ENCODE measurements at places on chromosomes 2 and 18.
A peak's percentile ranks its signal among the peaks of the same experiment; 100 is the strongest.

DNA sequence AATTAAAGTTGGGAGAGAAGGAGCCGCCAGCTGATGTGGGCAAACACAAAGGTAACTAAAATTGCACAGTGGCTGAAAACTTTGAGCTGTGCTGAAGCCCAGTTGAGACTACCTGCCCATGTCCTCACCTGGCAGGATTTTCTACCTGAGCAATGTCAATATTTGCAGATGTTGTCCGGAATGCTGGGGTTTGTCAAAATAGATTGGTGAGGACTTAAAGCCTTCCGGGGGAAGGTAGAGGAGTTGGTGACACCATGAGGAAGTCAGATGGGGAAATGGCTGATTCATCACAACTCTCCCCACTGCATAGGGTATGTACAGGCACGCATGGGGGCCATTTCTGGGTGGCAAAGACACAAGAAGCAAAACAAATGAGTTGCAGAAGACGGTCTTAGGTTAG is 114.9 kb downstream of the ALK start:
- no peak for DNase-seq

DNA sequence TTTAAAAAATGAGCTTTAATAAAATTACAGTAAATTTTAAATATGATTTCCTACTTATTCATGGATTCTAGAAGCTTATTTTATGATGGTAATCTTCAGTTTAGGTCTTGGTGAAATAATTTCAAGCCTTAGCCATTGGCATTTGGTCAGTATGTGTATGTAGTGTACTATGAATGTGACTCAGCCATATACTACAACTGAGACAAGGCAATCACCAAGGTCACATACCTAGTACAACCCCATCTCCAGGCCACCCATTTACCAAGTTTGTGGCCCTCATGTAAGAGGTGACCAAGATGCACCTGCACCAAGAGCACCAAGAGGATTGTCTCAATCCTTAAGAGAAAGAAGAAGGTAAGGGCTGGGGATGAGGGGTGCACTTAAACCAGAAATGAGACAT is 54.8 kb upstream of the FRZB start:
- no peak for DNase-seq

DNA sequence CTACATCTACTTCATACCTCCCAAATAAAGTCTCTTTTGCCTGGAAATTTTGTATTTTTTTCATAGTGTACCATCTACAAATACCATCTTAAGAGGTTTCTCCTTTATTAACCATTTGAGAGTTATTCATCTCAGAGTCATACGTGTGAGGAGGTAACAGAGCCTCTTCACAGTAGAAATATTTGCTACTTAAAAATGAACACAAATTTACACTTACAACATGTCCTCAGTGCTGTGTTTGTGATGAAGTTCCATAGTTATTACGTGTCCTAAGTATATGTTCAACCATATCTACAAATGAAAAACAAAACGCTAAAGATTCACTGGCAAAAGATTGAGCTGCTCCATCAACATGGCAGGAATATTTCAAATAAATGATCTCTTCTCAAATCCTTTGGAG is 48.5 kb upstream of the HNRNPA3 start:
- no peak for DNase-seq

DNA sequence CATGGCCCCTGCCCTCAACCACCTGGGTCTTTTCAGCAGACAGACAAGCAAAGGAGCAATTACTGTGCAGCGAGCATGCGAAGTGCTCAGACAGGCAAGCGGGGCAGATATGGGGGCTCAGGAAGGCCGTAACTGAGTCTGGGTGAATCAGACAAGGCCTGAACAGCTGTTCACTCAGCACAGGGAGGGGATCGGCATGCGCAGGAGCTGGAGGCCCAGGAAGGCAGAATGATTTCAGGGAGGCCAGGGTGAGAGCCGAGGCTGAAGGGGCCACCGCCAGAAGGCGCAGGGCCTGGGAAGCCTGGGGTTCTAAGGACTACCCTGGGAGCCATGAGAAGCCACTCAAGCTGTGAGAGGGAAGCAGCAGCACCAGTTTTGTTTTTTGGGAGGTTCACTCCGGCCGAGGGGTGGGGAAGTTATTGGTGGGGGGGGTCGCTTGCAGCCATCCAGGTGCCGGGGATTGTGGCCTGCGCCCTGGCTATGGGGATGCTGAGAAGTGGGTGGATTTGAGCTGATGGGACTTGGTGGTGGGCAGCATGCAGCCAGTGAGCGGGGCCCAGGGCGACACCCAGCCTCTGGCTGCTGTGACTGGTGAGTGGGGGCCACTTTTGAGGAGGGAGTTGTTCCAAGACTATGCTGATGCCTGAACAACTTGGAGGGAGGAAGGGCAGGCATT is 132.2 kb downstream of the TSN start:
- DNase-seq = no peak

- DNase-seq = no peak
These were observed 156.9 kb downstream of the PRKCE start for GRCh38 chr2:45808294-45808800.

- DNase-seq = no peak
These were observed 21.7 kb downstream of the TET3 start for GRCh38 chr2:74006459-74006858.

GRCh38 chr18:13494871-13495445 is 231.4 kb downstream of the FAM210A start:
- DNase-seq = no peak

- DNase-seq = no peak
These were observed 35.4 kb downstream of the STAT4 start for GRCh38 chr2:191115391-191115790.

GRCh38 chr2:32715391-32715841 is 87.6 kb downstream of the TTC27 start:
- no peak for DNase-seq

DNA sequence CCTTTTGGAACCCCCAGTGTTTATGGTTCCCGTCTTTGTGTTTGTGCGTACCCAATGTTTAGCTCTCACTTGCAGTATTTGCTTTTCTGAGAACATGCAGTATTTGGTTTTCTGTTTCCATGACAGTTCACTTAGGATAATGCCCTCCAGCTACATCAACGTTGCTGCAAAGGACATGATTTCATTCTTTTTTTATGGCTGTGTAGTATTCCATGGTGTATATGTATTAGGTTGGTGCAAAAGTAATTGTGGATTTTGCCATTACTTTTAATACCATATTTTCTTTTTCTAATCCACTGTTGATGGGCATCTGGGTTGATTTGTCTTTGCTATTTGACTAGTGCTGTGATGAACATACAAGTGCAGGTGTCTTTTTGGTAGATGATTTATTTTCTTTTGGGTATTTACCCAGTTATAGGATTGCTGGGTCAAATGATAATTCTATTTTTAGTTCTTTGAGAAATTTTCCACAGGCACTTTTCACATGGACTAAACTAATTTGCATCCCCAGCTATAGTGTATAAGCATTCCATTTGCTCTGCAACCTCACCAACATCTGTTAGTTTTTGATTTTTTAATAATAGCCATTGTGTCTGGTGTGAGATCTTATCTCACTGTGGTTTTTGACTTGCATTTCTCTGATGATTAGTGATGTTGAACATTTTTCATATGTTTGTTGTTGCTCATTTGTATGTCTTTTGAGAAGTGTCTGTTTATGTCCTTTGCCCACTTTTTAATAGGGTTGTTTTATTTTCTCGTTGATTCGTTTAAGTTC is 63.6 kb downstream of the CERS6 start:
- no peak for DNase-seq

DNA sequence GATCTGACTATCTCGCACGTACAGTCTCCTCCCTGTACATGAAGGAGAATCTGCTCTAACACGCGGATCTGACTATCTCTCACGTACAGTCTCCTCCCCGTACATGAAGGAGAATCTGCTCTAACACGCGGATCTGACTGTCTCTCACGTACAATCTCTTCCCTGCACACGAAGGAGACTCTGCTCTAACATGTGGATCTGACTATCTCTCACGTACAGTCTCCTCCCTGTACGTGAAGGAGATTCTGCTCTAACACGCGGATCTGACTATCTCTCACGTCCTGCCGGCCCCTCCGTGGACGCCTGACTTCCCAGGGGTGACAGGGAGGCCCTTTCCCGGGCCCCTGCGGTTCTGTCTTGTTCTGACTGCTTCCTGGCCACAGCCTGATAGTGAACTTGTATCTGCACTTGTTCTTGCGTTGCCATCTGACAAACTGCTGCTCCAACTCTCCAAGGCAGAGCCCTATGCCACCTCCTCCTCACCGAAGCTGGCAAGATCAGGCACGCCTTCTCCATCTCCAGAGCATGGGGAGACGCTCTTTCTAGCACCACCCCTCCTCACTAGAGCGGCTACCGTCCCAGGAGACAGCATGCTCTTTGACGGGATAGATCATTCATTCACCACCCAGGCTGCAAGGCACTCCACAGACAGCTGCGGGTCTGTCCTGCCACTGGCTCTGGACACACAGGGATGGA is 238.6 kb downstream of the TWIST2 start:
- DNase-seq = no peak

DNA sequence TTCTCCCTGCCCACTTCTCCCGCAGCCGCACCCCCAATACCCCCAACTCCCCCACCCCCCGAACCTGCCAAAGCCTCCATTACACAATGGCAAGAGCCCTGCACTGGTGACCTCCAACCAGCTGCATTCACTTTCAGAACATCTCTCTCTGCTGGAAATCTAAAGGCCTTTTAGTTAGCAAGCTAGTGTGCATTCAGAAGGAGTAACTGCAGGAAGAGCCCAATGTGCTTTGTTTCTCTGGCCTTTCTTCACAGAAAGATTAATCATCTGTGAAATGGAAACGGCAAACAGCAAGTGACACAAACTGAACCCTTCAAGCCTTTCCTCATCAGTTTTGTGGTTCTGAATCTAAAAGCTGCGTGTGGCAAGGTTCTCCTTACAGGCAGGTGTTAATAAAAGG is 124.2 kb downstream of the OLA1 start:
- no peak for DNase-seq

GRCh38 chr2:121197369-121198091 is 87.5 kb downstream of the TFCP2L1 start:
- no peak for DNase-seq

GRCh38 chr2:85134255-85134895 is 1.2 kb downstream of the TCF7L1 start:
- peak; percentile 18 for DNase-seq

DNA sequence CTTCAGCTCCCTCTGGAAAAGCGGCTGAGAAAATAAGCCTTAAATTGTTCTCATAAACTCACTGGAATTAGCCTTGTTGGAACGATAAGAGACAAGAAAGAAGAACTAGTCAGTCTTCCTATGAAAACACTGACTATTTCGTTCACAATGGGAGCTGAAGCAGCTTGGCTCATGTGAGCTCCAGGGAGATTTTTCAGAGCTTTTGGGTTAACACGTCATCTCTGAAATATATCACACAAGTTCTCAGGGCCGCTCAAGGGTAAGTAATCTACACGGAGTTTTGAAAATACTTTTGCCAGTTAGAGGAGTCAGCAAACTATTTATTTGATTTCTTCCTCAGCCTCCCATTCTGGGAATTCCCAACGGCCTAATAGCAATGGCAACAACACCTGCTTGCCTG is 316.2 kb upstream of the MGAT5 start:
- no peak for DNase-seq

- no peak for DNase-seq
These were observed 73.8 kb upstream of the CCDC85A start for GRCh38 chr2:56109994-56110393.

- DNase-seq = no peak
These were observed 505.0 kb upstream of the ID2 start for GRCh38 chr2:8176887-8177286.

DNA sequence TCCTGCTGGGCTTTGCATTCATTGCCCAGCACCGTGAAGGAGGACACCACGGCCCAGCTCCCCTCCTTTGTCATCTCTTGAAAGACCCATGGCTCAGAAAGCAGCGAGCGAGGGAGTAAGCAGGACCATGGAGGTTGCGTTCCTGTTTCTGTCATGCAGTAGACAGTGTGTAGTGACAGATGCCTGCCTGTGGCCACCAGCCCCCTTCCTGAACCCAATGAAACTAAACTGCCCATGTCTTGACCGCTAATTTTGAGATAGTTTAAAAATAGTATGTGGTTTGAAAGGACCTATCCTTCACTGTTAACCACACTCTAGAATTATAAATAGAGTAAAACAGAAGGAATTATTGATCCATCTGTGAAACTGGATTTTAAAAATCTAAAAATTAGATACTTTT is 88.2 kb downstream of the ASAP2 start:
- DNase-seq = no peak

DNA sequence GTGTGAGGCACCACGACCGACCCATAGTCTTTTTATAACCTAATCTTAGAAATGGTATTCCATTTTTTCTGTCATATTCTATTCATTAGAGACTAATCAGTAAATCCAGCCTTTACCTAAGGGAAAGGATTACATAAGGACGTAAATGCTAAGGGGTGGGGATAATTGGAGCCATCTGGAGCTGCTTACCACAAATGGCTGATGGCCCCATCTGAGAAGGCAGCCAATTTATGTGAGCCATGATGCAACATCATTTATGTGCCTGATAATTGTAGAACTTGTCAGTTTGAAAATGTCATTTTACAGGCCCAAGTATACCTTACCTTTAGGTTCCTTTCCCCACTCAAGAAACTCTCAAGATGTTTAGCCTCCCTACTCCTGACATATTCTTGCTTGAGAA is 44.0 kb downstream of the ARHGEF33 start:
- DNase-seq = no peak

DNA sequence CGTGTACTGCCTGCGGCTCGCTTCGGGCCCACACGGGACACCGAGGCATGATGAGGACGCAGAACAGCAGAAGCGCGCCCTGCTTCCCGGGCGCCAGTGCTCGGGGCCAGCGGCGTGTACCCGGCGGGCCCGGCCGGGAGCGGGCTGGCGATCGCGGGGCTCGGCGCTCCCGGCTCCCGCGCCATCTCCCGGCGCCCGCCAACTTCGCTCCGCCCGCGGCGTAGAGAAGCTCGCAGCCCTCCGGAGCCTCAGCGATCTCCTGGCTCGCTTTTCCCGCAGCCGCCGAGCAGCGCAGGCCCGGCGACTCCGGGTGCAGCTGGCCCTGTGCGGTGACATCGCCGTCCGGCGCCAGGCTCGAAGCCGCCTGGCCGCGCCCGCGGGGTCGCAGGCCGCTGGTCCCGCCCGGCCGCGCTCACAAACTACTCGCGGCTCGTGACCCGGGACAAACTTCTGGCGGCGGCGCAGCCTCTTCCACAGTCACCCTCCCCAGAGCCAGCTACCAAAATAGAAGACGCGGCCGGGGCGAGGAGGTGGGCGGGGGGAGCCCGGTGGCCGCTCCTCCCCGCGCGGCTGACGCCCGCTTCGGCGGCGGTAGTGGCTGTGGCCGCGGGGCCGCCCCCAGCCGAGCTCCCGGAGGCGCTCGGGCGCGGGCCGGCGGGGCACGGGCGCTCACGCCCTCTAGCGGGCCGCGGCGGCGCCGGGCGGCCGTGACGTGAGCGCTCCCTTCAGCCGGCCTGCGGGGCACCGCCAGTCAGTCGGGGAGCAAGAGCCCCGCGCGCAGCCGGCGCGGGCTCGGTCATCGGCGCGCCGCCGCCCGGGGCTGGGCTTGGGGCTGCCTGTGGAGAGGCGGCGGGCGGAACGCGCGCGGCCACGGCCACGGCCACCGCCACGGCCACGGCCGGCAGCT is at the start of gene PTPRM:
Gene PTPRM (plus strand): TSS at position 750 of the 907 bp plus-strand sequence. CDS start 503 bp downstream, outside the sequence.
- peak; percentile 72 for DNase-seq

DNA sequence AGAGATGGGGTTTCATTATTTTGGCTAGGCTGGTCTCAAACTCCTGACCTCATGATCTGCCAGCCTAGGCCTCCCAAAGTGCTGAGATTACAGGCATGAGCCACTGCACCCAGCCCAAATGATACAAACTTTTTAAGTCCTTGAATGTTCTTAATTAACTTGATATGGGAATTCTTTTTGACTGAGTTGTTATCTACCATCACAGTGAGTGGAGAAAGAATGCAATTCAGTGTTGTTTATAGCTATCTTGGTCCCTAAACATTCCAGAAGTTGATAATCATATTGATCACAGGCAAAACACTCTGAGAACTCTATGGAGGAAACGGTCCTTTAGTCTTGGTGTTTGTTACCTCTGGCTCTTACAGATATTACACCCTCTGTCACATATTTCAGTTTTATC is 1072.5 kb downstream of the SUCLG1 start:
- DNase-seq = no peak

Data from GM12891 (cell line).